ENCODE measurements at places on chromosomes 5 and 9. TPM values are rescaled to one million over a fixed set of nuclear protein-coding genes. Genes with fewer than 3 reads are reported as not detected.

- DNase-seq: no peak
These were observed 582.7 kb downstream of the DTWD2 start for GRCh38 chr5:118405650-118406061.

GRCh38 chr9:108672475-108673190, 183.2 kb downstream of the ACTL7B start:
- DNase-seq: no peak

DNA sequence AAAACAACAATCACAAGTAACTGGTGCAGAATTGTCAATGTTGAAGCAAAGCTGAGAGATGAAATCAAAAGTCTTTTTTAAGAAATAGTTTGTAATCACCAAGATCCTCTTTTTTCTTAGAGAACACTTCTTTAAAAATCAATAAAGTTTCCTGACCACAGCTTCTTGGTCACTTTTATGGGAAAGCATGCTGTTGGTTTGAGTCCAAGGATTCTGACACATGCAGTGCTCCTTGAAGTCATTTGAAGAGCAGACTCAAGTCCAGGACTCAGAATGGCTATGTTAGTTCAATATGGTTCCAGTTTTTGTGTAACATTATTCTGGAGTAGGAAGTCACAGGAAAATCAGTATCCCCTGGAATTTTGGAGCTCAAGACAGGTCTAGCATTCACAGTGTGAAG, 480.6 kb downstream of the NR2F1-AS1 start:
- DNase-seq: no peak

- DNase-seq: no peak
These were observed 41.3 kb downstream of the NACC2 start for GRCh38 chr9:136053757-136054142.

DNA sequence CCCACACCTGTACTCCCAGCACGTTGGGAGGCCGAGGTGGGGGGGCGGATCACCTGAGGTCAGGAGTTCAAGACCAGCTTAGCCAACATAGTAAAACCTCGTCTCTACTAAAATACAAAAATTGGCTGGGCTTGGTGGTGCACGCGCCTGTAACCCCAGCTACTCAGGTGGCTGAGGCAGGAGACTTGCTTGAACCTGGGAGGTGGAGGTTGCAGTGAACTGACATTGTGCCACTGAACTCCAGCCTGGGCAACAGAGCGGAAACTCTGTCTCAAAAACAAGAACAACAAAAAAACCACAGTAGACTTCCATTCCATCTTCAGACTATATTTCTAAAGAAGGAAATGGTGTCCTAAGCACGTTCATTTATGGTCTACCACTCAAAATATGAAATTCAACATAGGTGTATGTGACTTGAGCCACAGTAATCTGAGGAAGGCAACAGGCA, 14.2 kb upstream of the SERINC5 start:
- DNase-seq: no peak

- DNase-seq: no peak
These were observed at the start of gene IGFBPL1 for GRCh38 chr9:38423973-38424843. TSS of gene IGFBPL1 (minus strand) at chr9:38424454. CDS start at chr9:38424424, 30 bp downstream.

DNA sequence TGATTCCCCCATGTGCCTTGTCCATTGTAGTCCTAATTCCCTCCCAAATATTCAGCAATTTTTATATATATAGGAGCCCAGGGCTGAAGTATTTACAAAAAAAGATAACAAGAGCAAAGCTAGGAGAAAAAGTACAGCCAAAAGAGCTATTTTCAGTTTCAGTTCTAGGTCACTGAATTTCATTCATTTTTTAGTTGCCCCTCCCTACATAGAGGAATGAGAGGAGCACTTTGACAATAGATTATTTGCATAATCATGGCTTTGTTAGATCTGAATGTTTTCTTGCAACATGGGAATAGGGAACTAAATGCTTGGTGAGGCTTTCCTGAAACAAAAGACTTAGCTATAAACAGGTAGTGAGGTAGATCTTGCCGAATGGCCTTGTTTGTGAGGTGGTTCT, 15.3 kb upstream of the F2RL2 start:
- DNase-seq: no peak

GRCh38 chr5:179307013-179307800, 38.1 kb downstream of the ADAMTS2 start:
- no peak for DNase-seq

- no peak for DNase-seq
These were observed 481.4 kb downstream of the CHSY3 start for GRCh38 chr5:130385656-130386055.

DNA sequence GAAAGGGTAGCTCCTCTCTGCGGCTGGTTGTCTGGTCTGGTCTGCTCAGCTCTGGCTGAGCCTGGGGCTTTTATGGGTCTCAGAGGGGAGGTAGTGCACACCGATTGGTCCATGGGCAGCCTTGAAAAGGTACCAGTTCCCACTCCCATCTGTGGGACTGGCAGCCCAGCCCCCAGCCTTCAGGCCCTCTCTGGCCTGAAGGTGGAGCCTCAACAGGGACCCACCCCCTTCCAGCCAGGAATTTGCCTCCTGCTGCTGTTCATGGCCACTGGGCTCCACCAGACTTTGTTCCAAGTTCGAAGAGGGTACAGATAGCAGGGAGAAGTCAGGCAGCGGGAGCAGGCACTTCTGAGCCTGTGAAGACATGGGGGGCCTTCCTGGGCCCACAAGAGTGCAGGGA, 165.3 kb upstream of the SLC27A6 start:
- DNase-seq: no peak

DNA sequence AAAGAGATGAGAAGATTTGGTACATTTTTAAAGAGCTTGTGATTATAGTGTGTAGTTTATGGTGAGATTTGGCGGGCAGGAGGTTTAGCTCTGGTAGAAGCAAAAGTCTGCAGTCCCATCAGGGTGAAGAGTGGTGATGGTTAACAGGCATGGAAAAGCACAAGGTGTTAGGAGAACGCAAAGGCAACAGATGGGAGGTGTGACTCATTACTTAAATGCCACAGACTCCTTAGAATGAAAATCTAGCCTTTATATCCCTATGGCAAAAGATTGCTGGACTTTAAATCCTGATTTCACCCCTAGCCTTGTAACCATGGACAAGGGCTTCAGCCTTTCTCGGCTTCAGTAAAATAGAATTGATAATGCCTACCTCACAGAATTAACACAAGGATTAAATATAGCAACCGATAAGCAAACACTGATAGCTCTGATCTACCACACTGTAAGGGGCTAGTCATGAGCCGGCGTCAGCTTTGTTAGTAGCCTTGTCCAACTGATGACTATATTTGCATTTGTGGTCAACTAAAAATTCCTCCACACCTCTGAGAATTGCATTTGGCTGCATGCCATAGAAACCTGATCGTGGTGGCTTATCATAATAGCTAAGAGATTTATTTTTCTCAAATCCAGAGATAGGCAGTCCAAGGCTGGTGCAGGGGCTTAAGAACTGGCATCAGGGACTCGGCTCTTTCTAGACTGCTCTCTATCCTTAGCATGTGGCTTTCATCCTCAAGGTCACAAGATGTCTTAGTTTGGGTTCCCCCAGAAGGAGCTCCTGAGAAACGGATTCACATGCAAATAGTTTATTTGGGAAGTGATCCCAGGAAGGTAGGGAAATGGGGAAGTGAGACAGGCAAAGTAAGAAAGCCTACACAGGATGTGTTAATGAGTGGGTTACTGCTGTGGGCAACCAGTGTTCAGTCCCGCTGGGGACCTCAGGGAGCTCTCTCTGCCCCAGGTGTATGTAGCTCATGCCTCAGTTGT, 19.6 kb downstream of the MFAP3 start:
- no peak for DNase-seq

Gene FAM163B
- polyA plus RNA-seq: not detected

- no peak for DNase-seq
These were observed 31.9 kb downstream of the THBS4 start for GRCh38 chr5:80067016-80067415.

- no peak for DNase-seq
These were observed 20.4 kb downstream of the RPS23 start for GRCh38 chr5:82257729-82258128.

DNA sequence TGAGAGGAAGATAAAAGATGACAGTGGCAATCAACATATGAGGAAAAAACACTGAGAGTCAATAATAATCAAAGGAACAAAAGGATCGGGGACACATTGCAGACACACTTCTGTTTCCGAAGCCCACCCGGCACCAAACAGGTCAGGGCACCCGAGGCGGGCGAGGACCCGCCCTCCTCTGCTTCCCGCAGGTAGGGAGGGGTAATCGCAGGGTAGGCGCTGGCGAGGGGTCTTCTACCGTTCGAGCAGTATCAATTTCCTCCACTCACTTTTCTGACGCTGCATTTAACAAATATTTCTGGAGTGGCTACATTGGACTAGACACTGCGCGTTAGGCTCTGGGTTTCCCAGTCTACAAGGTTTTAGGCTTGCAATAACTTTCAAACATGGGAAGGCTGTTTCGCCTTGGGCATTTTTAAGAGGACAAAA, 1.3 kb downstream of the TXN start:
- DNase-seq: no peak

Gene GABRG2
- polyA plus RNA-seq: 0.11 TPM

Gene C5orf52
- not detected for polyA plus RNA-seq

- DNase-seq: no peak
These were observed 1.9 kb downstream of the LRRC26 start for GRCh38 chr9:137167747-137168572.

Gene IRX2
- 25.8 TPM for polyA plus RNA-seq

- DNase-seq: no peak
These were observed 112.0 kb upstream of the IFNK start for GRCh38 chr9:27412081-27412480.

- no peak for DNase-seq
These were observed 61.6 kb downstream of the COL27A1 start for GRCh38 chr9:114216976-114217375.

GRCh38 chr5:71703941-71704340, 15.1 kb upstream of the CARTPT start:
- no peak for DNase-seq

GRCh38 chr5:154288145-154288544, 97.6 kb downstream of the GALNT10 start:
- no peak for DNase-seq

DNA sequence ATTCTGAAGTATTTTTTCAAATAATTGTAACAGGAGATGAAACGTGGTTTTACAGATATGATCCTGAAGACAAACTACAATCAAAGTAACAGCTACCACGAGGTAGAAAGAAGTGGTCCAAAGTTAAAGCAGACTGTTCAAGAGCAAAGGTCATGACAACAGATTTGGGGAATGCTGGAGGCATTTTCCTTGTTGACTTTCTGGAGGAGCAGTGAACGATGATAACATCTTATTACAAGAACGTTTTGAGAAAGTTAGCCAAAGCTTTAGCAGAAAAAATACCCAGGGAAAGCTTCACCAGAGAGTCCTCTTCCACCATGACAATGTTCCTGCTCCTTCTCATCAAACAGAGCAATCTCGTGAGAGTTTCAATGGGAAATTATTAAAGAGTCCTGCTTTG, 145.4 kb upstream of the NREP start:
- DNase-seq: no peak

Gene ANKRD31
- polyA plus RNA-seq: 0.48 TPM

DNA sequence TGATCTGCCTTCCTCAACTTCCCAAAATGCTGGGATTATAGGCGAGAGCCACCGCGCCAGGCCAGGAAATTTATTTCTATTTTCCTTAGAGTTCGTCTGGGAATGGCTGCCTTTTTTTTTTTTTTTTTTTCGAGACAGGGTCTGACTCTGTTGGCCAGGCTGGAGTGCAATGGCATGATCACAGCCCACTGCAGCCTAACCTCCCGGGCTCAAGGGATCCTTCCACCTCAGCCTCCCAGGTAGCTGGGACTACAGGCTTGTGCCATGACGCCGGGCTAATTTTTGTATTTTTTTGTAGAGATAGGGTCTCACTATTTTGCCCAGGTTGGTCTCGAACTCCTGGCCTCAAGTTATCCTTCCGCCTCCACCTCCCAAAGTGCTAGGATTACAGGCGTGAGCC, 888 bp upstream of the LAMC3 start:
- DNase-seq: no peak

GRCh38 chr9:111937301-111937700, 40.7 kb downstream of the UGCG start:
- no peak for DNase-seq

DNA sequence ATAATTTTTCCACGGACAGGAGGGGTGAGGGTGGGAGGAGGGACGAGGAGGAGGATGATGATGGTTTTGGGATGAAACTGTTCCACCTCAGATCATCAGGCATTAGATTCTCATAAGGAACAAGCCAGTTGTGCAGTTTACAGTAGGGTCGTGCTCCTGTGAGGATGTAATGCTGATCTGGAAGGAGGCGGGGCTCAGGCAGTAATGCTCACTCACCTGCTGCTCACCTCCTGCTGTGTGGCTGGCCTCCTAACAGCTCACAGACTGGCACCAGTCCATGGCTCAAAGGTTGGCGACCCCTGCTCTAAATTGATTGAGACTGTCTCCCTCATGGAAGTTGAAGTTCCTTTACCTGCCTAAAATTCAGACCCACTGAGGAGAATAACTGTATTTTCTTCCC, 33.2 kb downstream of the ANKRA2 start:
- no peak for DNase-seq

DNA sequence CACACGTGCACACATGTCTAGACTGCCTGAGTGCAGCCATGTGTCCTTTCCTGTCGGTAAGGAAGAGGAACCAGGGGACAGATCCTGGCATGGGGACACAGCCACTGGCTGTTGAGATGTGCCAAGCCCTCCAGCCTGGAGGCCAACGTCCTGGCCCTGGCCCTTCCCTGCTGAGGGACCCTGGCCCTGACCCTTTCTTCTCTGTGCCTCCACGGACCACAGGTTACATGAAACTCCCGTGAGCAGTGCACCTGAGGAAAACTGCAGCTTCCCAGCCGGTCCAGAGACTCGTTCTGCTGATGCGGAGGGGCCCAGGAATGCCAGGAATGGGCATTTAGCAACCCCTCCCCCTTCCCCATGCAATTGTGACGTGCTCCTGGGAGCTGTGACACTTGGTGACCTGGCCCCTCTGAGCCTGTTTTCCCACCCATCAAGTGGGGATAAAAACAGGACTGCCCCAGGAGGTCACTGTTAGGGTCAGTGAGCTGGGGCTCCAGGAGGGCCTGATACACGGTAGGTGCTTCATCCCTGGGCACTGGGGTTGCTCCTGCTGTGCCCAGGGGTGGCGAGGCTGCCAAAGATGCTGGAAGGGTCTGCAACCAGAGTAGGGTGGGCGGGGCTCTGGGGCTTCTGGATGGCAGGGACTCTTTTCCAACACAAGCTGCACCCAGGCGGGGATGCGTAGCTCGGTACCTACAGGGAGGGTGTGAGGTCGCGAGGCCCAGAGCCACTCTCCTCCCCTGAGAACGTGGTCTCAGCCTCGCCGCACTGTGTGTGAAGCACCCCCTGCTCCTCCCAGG, 151.5 kb downstream of the C9orf50 start:
- no peak for DNase-seq

GRCh38 chr9:138103111-138103848, 225.7 kb downstream of the CACNA1B start:
- DNase-seq: no peak

Data from left renal pelvis (tissue), 4 donors.